Activated CD4-positive, alpha-beta T cell treated with anti-CD3 and anti-CD28 coated beads, Interleukin-2, amount 50 U/mL, for 16 hours (primary cell): ENCODE measurements at places on chromosomes 11 and 22.

- DNase-seq, result no peak
Measured at GRCh38 chr11:27545035-27545434, 38.5 kb upstream of the LIN7C start.

- no peak for DNase-seq
Measured at GRCh38 chr11:120302001-120302805, 22.9 kb upstream of the TLCD5 start.

GRCh38 chr11:41659985-41660384 lies 200.5 kb upstream of the LRRC4C start:
- DNase-seq, result no peak

DNA sequence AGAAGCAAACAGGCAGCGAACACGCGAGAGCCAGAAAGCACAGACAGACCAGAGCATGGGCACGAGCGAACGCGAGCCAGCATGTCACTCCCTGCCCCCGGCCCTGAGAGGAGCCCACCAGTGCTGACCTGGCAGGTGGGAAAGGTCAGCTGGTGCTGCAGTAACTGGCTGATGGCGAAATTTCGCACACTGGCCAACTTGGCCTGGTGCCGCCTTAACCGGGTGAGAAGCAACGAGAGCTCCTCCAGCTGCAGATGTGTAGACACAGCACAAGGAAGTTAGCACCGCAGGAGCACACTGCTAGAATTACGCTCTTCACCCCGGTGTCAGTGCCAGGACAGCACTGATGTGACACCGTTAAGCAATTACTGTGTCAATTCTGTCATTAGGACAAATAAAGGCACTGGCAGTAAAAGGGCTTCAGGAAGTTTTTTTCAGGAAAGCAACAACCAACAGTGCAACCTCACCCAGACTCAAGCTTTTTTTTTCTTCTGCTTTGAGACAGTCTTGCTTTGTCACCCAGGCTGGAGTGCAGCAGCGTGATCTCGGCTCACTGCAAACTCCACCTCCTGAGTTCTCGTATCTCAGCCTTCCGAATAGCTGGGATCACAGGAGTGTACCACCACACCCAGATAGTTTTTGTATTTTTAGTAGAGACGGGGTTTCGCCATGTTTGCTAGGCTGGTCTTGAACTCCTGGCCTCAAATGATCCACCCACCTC lies 76.8 kb downstream of the C11orf58 start:
- no peak for DNase-seq

DNA sequence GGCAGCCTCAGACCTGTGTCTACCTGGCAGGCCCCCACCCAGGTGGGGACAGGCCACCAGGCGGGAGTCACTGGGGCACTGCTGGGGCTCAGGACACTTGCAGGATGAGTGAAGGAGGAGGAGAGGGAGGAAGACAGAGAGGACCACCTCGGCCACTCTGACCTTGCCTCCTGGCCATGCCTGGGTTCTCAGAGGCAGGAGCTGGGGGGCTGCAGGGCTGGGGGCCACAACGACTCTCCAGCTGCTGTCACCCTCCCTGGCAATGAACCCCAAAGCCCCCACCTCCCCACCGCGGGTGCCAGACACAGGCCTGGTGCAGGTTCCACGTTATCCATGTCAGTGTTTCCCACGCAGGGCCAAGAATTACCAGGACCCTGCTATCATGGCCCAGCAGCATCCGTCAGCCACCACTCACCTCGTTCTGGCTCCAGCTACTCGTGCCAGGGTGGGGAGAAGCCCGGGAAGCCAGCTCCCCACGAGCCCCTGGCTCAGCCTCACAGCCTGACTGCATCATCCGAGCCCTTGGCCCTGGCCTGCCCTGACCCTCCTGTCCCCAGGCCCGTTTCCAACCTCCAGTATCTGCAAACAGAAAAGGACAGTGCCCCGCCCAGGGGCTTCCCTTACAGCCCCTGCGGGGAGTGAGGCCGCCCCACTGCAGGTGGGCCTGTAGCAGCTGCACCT lies 62.4 kb downstream of the BRD1 start:
- no peak for DNase-seq

- no peak for DNase-seq
Measured at GRCh38 chr11:57266157-57266556, 29.1 kb upstream of the APLNR start.

GRCh38 chr11:82003671-82004515 lies 729.8 kb downstream of the FAM181B start:
- no peak for DNase-seq

- no peak for DNase-seq
Measured at GRCh38 chr22:47692811-47693210, 930.4 kb downstream of the TBC1D22A start.

DNA sequence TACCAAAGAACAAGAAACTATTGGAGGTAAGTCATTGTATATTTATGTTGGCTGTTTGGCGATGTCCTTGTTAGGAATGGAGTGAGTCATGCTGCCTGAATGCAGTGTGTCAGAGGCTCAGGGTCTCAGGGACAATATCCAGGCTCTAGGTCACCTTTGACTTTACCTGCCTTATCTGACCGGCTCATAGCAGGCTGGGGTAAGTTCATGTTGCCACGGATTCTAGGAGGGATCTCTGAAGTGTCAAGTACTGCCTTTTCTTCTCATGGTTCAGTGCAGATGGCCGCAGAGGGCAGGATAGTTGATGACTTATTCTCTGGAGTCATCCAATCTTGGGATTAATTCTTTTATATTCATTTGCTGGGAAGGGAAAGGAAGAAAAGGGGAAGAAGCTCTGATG lies 53.2 kb downstream of the SPON1 start:
- no peak for DNase-seq

- peak; percentile 74 for DNase-seq
Measured at GRCh38 chr11:18775492-18776292, 15.9 kb downstream of the PTPN5 start.

DNA sequence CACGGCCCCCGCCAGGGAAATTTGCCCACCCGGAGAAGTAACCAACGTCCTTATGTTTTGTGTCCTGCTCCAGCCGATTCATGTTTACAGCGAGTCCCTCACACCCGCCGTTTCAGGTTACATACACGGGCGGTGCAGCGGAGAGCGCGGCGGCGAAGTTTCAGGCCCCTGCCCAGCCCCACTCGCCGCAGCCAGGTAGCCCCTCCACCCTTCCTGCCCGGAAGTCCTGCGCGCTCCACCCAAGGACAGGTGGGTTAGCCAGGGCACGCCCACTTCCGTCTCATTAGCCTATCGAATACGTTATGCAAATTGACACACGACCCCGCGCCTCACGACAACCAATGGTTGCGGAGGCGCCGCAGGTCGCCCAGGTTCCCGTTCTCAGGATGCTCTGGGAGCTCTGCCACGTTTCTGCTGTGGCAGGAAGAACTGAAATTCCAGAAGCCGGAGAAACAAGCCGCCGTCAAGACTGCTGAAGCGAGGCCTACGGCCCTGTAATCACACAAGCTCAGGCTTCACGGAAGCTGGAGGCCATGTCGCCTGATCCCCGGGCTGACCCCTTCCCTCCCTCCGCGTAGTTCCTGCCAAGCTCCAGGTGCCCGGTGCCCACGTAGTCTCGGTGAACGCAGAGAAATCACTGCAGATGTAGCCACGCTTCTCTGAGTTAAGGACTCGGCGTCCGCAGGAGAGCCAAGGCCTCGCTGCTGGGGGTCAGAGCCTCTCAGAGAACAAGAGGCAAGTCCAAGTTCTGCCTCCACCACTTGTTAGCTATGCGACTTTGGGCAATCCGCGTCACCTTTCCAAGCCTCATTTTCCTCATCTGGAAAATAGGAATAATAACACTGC lies 22.4 kb upstream of the MYH9 start:
- DNase-seq, result peak; percentile 58

DNA sequence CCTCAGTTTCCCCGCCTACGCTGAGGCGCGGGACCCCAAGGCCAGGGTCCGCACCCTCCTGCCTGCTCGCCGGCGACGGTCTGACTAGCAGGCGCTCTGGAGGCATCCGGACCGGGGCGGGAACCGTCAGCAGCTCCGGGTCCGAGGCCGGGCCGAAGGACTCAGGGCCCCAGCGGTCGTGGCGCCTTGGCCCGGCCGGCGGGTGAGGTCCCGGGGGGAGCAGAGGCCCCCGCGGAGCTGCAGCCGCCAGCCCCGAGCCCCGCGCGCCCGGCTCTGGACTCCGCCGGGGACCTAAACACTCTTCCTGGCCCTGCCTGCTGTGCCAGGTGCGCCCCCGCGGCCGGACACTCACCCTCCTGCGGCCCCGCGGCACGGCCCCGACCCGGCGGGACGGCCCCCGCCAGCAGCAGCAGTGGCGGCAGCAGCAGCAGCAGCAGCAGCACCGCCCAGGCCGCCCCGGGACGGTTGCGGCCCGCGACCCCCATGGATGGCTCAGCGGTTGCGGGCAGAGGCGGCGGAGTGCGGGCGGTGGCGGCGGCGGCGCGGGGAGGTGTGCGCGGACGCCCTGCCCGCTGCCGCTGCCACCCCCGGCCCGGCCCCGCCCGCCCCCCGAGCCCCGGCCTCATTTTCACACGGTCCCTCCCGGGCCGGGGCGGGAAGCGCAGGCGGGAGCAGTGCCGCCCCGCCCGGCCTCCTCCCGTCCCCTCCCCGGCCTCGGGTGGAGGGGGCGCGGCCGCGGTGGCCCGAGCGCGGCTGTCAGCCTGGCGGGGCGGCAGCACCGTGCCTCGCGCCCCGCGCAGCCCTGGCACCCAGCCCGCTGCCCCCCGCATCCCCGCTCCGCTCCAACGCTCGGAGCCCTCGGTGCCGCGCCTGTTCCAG lies at the start of gene SCUBE2:
SCUBE2 (minus strand) TSS at position 556 of the 879 bp plus-strand sequence; CDS start at position 485, 71 bp downstream.
- no peak for DNase-seq

- no peak for DNase-seq
Measured at GRCh38 chr22:37439347-37439746, 12.1 kb upstream of the ELFN2 start.

GRCh38 chr11:11884774-11885481 lies 43.2 kb downstream of the USP47 start:
- DNase-seq, result peak; percentile 46

- DNase-seq, result no peak
Measured at GRCh38 chr11:11498195-11498594, 123.6 kb downstream of the GALNT18 start.

DNA sequence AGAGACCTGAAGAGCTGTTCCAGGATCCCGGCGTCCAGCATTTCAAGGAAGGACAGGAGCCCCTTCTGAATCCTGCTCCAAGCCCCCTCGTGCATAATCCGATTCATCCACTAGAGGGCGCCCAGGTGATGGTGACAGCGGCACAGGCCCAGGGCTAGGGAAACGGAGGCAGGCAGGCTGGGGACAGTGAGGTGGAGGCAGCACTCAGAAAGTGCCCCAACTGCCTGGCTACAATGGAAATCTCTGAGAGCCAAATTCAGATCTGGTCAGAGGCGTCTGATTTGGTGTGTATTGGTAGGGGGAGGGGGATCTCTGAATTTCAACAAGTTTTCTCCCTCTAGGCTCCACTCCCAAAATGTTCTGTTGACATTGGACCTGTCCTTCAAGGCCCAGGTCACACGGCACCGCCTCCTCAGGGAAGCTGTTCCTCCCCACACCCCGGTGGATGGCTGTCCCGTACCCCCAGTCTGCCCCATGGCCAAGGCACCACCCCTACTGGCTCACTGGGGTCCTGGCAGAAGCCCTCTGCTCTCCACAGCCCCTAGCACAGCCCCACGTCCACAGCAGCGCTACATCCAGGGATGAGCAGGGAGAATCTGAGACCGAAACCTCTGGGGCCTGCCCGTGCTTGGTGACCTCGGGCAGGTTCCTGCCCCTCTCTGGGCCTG lies 142.9 kb downstream of the CRYBB2 start:
- DNase-seq, result peak; percentile 73

DNA sequence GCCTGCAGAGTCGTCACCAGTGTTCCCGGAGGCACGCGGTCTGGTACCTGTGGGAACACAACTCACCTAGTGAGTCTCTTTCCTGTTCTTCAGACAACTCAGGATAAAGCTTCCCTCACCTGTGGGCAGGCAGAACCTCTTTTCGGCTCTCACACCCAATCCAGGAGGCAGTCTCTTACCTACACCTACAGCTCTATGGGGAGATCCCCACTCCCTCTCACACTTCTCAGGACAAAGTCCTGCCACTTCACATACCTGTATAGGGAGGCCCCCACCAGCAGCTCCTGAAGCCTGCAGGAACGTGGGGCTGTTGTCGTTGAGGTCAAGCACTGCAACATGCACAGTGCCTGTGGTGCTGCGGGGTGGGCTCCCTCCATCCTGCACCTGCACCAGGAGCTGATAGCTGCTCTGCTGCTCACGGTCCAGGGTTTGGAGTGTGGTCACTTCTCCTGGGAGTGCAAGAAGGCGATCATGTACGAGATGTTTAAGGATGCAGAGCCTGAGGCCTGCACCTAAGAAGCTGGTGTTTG lies 12.2 kb upstream of the TPP1 start:
- no peak for DNase-seq

GRCh38 chr11:42255906-42256305 lies 796.5 kb upstream of the LRRC4C start:
- no peak for DNase-seq

GRCh38 chr11:102572554-102573220 lies 42.1 kb upstream of the MMP7 start:
- no peak for DNase-seq

GRCh38 chr11:67519726-67520125 lies 3.5 kb downstream of the CABP2 start:
- DNase-seq, result no peak

- DNase-seq, result no peak
Measured at GRCh38 chr22:38565441-38565840, 4.5 kb downstream of the DMC1 start.

DNA sequence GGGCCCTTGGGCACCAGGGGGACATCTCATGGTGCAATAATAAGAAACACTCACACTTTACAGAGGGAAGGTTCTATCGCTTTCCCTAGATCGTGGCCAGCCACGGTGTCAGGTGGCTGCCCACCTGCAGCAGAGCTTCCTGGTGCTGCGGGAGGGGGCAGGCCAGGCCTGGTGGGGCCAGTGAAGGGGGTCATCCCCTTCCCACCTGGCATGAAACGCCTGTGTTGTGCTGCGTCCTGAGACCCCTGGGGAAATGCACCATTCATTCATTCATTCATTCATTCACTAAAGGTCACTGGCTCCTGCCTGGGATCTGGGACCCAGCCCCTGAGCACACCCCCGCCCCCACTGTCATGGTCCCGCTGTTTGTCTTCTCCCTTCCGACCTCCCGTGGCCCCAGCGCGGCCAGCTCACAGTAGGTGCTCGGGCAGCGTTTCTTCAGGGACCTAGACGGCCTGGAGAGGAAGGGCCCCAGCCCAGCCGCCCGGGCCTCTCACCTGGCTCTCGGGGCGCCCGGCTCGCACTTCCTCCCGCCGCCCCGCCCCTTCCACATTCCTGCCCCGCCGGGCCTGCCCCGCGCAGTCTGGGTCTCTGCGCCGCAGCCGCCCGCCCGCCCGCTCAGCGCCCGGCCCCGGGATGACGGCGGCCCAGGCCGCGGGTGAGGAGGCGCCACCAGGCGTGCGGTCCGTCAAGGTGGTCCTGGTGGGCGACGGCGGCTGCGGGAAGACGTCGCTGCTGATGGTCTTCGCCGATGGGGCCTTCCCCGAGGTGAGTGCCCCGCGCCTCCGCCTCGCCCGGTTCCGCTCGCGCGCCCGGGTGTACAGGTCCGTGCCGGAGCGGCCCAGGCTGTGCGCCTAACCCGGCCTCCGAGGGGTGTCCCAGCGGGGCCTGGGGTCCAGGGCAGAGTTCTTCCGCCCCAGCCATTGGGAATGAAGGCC lies at the start of gene RHOD:
RHOD (plus strand) TSS at position 581 of the 938 bp plus-strand sequence; CDS start at position 637, 56 bp downstream.
- no peak for DNase-seq
